ENCODE measurements at places on chromosomes 16 and 17.
A peak's percentile ranks its signal among the peaks of the same experiment; 100 is the strongest.

DNA sequence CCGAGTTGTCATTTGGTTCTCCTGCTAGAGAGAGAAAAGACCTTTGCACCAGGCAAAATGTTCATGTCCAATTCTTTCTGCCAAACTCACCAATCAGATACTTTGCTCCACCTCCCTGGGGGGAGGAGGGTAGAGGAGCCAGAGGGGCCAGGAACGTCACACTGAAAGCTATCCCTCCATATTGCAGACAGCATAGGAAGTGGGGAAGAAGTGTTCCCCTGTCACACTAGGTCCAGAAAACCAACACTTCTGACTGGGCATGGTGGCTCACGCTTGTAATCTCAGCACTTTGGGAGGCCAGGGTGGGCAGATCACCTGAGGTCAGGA, 9.5 kb downstream of the HSD17B2 start:
- no peak for DNase-seq

DNA sequence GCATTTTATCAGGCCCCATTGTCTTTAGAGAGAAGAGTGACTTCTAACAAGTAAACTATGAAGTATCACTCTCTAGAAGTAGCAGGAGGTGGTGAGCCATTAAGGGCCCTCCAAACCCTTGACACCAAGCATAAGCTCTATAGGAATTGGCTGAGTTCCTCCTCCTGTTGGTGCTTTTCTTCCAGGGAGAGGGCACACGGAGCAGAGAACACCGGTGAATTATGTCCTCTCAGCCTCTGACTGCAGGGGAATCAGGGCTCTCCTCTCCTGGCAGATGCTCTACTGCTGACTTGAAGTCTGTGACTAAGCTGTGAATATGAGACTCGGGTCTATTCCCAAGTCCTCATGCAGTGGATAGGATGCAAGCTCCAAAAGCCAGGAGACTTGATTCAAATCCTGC, 32.3 kb downstream of the CHD9 start:
- no peak for DNase-seq

DNA sequence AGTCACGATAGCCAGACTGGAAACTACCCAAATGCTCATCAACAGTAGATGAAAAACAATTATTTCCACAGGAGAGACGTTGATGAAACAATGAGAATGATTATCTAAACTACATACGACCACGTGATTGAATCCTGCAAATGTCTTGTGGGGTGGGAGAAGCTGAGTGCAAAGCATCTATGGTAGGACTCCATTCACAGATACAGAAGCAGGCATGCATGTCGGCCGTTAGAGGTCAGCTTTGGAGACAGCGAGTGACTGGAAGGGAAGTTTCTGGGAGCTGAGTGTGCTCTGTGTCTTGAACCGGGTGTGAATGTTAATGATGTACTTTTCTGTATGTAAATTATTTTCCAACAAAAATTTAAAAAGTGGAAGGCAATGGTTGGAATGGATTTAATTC, 71.5 kb upstream of the DNAJA2 start:
- DNase-seq: no peak

DNA sequence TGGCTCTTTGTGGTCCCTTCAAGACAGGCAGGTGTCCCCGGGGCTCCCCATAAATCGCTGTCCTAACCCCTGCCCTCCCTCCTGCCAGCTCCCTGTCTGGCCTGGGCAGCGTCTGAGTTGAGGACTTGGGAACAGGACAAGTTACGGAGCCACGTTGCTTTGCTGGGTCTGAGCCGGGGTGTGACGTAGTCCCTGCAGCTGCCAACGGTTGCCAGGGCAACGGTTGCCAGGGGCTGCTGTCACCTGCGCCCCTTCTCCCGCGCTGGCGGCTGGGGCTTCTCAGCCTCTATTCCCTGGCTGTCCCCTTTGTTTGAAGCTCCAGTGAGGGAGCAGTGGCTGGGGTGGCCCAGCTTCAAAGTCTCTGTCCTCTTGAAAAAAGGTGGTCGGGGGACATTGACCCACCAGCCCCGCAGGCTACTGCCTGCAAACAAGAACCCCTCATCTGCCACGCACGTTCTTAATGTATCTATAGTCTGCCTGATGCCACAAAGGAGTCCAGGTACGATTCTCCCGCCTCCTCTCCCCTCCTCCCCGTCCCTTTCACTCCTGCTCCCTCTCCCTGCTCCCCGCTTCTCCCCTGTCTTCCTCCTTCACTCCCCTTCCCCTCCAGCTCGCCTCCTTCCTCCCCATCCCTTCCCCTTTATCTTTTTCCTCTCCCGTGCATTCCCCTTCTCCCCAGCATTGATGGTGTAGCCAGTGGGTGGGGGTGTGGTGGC, 10.9 kb downstream of the ADGRG1 start:
- DNase-seq: no peak

DNA sequence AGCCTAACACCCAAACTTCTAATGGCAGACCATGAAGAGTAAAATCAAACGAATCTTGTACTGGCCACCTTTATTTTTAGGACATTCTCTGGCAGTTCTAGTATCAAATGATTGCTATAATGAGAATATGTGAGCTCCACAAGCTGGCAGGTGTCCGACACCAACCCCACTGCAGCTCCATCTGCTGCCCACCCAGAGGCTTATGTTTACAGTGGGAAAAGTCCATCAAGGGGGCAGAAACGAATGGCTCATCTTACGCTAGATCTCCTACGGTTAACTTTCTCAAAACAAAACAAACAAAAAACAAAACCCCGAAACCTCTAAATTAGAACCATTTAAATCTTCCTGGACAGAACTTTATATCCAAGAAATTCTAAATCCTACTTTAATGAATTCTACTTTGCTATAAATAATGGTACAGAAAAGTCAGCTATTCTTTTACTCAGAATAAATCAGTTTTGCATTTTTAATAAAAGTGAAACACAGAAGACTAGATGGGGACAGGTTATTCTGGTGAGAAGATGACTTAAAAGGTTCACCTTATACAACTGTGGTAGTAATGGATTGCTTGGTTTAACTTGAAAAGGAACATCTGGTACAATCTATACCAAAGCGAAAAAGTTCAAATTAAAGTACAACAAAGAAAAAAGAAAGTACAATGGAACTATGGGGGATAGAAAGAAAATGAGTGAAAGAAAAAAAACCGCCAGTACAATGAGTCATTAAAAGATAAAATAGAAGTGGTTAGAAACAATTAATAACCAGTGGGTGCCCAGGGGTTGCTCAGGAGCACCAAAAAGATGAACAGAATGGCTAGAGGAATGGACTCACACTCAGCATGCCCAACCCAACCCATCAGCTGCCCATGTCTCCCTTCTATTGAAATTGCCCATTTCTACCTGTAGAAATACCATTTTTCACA, 40.2 kb downstream of the GRB2 start:
- no peak for DNase-seq

GRCh38 chr17:41480136-41480535, 815 bp downstream of the KRT35 start:
- DNase-seq: no peak

DNA sequence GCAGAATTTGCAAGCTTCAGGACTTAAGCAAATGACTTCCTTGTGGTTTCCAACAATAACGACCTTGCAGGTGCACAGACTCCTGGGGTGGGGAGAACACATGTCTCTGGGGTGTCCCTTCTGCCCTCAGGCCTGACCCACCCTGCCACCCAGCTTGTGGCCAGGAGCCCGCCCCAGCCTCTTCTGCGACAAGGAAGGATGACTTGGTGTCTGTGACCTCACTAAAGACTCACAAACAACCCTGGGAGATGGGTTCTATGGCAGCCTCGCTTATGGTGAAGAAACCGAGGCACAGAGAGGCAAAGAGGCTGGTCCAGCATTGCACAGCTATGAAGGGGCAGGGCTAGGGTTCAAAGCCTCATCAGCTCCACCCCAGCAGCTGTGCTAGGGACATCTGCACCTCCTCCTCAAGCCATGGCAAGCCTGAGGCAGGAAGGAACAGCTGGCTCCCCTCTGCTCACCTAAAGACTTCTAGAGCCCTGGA, 2.6 kb downstream of the ATP2A3 start:
- peak; percentile 32 for DNase-seq

Data from activated CD4-positive, alpha-beta T cell treated with anti-CD3 and anti-CD28 coated beads, Interleukin-2, amount 50 U/mL, for 1 hour (primary cell).